ENCODE measurements at places on chromosomes 13 and 19. TPM values are rescaled to one million over a fixed set of nuclear protein-coding genes. Genes with fewer than 3 reads are reported as not detected.

The ZNF154 gene
- 2.0 TPM for total RNA-seq

The UBE2L5 gene
- not detected for total RNA-seq

The SPHK2 gene
- total RNA-seq = 185 TPM

The FBXO17 gene
- 2.4 TPM for total RNA-seq

The CGB5 gene
- not detected for total RNA-seq

- DNase-seq = peak; percentile 77
Observed at GRCh38 chr19:17249887-17250548, 4.3 kb upstream of the NR2F6 start.

- no peak for DNase-seq
Observed at GRCh38 chr19:5394551-5395505, 54.2 kb upstream of the PTPRS start.

GRCh38 chr19:55753401-55753800 is 5.5 kb upstream of the RFPL4A start:
- peak; percentile 55 for DNase-seq

GRCh38 chr13:107233541-107233940 is 665.6 kb upstream of the ARGLU1 start:
- no peak for DNase-seq

DNA sequence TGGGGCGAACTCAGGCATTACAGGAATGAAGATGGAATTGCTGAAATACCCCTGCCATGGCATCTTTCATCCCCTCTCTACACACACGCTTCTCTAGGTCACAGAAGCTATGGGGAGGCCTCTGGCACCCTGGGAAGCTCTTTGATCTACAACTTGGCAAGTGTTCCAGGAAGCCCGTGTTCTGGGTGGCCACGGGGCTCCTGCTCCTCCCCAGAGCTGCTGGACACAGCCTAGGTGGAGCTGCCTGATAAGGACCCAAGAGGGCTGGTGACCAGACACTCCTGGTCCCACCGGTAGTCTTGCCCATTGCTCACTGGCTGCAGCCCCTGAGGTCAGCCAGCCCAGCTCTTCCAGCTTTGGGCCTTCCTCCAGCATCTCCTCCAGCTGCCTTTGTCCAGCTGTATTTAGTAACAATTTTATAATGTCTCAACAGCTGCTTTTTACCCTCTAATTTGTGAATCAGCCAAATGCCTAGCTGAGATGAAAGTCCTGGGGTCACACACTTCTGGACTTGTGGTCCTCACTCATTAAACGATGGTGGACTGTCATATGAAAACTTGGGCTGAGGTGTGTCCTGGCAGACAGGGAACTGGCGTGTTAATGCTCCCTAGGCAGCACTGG is 72.8 kb upstream of the SPATA13 start:
- peak; percentile 68 for DNase-seq

DNA sequence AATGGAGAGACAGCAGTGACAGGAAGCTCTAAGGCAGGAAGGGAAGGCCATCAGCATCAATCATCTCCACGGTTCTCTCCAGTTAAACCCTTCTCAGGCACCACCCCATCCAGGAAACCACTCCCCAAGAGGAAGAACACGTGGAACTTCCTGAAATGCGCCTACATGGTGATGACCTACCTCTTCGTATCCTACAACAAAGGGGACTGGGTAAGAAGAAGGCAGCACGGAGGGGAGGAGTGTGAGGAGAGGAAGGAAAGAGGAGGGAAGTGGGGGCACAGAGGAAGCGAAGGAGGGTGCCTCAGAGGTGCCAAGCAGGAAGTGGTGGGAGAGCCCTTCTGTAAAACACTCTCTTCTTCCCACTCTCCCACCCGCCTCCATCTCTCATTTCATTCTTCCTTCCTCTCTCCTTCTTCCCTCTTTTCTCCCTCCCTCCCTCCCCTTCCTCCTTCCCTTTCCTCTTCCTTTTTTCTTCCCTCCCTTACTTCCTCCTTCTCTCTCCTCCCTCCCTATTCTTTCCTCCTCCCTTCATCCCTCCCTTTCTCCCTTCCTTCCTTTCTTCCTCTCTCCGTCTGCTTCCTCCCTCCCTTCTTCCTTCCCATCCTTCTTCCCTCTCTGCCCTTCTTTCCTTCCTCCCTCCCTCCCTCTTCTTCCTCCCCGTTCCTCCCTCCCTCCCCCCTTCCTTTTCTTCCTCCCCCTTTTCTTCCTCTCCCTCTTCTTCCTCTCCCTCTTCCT is 12.6 kb downstream of the ZSCAN5A start:
- no peak for DNase-seq

GRCh38 chr13:37074703-37075102 is 15.2 kb upstream of the SUPT20H start:
- DNase-seq = no peak

DNA sequence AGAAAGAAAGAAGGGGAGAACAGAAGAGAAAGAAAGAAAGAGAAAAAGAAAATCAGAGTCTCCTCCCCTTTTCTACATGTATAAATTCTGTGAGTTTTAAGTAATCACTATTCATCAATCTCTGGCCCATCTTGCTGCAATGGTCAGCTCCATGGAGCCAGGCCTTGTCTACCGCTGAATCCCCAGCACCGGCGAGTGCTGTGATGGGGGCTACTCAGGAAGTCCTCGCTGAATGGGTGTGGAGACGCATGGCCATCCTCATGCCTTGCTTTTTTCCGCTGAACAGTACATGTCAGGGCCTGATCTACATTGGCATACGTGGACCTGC is 29.9 kb downstream of the GPR42 start:
- no peak for DNase-seq

DNA sequence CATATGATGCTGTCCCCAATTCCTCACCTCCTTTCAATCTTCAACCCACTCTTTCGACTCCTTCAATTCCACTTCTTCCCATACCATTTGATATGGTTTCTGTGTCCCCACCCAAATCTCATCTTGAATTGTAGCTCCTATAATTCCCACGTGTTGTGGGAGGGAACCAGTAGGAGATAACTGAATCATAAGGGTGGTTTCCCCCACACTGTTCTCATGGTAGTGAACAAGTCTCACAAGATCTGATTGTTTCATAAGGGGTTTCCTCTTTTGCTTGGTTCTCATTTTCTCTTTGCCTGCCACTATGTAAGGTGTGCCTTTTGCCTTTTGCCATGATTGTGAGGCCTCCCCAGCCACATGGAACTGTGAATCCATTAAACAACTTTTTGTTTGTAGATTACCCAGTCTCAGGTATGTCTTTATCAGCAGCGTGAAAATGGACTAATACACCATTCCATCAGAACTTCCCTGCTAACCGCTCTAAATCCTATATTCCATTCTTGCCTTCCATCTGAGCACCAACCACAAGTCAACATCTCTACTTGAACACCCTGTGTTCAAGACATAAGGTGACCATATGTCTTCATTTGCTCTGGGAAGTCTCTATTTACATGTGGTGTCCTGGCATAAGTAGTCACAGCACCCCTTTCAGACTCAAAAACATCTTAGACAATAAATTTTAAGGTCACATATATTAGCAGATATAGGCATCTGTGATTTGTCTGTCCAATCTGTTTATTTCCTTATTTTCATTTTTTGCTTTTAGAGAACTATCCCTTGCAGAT is 122.9 kb downstream of the TSHZ3 start:
- no peak for DNase-seq

GRCh38 chr19:9566729-9567128 is 17.6 kb downstream of the ZNF121 start:
- DNase-seq = no peak

- no peak for DNase-seq
Observed at GRCh38 chr13:45297456-45298205, 43.4 kb downstream of the TPT1 start.

GRCh38 chr19:36837176-36837905 is 846 bp downstream of the ZNF790 start:
- no peak for DNase-seq

DNA sequence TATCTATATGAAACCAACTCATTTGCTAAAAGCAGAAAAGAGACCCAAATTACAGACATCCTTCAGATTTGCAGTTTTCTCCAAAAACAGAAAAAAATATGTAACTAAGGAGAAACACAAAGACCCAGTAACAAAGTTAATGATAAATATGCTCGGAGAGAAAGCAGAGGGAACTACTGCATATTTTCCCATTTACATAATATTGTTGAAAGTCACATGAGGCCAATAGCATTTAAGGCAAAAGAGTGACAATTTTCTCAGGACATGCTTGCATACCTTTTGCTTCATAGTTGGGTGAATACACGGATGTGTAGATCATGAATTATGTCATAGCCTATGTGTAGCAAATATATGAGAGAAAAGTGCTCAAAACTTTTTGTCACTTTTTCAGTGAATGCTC is 310.3 kb downstream of the EFNB2 start:
- no peak for DNase-seq

- DNase-seq = no peak
Observed at GRCh38 chr19:49064768-49065611, at the start of gene NTF4. TSS of gene NTF4 (minus strand) at chr19:49064818. CDS start at chr19:49061997, 2,821 bp downstream.

DNA sequence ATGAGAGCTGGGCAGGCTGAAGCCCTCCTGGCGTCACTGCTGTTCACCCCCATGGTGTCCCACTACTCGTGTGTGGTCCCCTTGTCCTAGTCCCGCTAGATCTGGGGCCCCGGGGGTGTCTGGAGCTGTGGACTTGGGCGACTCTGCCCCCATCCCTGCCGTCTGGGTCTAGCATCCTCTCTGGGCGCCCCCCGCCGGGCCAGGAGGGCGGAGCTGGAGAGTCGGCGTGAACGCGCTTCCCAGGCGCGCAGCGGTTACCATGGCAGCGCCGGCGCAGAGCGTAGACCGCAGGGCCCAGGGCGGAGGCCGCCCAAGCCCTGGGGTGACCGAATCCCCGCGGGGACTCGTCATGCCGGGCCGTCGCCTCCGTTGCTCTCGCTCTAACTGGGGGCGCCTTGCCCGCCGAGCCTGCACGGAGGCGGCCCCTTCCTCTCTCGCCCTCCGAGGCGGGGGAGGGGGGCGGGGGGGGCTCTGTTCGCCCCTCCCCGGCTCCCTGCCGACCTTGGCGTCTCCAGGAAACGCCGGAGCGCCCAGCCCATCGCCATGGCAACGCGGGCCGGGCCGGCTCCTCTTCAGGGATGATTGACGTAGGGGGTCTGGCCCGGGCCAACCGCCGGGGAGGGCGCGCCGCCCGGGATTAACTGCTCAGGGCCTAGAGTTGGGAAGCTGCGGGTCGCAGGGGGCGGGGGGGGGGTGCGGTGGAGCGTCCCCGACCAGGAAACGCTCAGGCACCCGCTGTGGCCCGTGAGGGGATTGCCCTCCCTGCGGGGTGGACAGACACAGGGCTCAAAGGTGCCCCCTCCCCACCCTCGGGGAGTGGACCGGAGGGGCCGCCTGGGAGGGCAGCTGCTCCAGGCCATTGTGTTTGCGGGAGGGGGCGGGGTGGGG is 8.9 kb downstream of the ISYNA1 start:
- peak; percentile 77 for DNase-seq

DNA sequence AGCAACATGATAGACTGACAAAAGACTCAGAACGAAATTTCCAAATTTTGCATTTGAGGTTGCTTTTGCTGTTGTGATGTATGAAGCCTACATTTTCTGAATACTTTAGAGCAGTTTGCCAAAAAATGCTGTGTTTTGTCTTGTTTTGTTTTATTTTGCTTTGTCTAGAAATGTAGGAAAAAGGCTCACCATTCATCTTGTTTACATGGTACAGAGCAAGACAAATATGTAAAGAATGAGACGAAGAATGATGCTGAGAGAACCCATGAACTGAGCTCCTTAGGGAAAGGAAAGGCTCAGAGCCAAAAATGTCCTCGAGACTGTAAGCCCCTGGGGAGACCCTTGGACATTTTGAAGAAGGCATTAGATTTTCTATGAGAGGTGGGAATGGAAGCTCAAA is 6.8 kb upstream of the SPART start:
- no peak for DNase-seq
